ENCODE measurements at places on chromosomes 7 and 10.

GRCh38 chr10:974038-974784 lies 14.0 kb upstream of the GTPBP4 start:
- no peak for DNase-seq

DNA sequence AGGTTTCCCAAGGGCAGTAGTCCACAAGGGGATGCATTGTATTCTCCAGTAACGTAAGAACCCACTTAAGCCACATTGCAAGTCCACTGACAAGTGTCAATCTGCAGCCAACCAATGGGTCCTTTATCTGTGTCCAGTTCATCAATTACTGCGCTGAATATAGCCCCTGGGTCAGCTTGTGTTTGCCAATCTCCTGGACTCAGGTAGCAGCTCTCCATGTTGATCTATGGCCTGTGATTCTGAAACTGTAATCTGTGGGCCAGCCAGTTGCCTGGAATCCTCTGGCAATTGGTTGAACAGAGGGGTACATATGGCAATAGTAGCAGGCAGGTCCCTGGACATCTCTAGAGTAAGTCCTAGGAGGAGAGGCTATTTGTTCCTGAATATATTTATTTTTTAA lies 8.8 kb upstream of the TMEM248 start:
- no peak for DNase-seq

DNA sequence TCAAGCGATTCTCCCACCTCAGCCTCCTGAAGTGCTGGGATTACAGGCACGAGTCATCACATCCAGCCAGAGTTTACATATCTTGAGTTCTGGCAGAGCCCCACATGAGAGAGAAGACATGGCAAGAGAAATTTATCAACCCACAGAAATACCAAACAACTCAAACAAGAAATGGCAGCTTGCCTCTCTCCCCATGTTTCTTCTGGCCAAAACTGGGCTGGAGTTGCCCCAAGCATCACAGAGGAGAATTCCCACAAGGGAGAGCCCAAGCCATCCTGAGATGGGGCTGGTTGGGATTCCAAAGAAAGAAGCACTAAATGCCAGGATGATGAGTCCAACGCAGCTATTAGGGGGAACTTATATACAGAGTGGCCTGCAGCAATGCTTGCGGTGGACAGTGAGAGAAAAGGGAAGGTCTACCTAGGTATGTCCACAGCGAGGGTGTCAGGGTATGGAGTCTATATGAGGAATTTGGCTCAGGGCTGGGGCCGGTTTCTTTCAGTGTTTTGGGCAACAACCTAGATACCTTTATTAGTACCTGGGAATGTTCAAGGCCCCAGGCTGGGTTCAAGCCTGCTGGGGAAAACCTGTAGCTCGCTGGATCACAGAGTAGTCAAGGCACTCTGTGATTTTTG lies 14.5 kb upstream of the PAX4 start:
- DNase-seq, result no peak

DNA sequence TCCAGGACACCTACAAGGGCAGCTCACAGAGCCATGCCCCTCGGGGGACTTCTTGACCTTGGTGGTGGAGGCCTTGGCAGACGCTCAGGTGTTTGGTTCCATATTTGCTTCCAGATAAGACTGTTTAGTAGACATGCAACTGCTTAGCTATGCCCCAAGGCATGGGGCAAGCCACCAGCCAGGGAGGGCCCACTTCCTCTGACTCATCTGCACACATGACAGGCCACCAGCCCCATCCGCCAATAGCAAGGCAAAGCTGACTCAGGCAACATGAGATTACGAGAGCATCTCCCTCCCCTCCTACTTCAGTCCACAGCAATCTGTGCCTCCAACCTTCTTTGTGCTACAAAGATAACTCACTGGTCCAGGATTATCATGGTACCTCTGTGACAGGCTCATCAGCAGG lies 54.9 kb downstream of the KCNMA1 start:
- peak; percentile 23 for DNase-seq

DNA sequence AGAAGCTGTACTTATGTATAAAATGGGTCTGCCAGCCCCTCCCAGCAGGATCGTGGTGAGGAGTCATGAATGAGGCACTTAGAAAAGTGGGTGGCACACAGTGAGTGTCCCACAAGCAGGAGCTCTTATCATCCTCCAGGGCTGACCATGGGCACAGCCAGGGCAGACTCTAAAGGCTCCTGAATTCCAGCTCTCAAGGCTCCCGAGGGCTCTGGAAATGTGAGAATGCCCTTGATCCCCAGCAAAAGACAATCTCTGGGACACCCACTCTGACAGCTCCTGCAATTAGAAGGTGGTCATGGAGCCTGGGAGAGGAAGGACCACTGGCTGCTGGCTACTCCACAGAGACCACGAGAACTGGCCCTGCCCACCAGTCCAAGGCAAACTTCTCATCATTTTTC lies 1.6 kb downstream of the VSTM4 start:
- no peak for DNase-seq

DNA sequence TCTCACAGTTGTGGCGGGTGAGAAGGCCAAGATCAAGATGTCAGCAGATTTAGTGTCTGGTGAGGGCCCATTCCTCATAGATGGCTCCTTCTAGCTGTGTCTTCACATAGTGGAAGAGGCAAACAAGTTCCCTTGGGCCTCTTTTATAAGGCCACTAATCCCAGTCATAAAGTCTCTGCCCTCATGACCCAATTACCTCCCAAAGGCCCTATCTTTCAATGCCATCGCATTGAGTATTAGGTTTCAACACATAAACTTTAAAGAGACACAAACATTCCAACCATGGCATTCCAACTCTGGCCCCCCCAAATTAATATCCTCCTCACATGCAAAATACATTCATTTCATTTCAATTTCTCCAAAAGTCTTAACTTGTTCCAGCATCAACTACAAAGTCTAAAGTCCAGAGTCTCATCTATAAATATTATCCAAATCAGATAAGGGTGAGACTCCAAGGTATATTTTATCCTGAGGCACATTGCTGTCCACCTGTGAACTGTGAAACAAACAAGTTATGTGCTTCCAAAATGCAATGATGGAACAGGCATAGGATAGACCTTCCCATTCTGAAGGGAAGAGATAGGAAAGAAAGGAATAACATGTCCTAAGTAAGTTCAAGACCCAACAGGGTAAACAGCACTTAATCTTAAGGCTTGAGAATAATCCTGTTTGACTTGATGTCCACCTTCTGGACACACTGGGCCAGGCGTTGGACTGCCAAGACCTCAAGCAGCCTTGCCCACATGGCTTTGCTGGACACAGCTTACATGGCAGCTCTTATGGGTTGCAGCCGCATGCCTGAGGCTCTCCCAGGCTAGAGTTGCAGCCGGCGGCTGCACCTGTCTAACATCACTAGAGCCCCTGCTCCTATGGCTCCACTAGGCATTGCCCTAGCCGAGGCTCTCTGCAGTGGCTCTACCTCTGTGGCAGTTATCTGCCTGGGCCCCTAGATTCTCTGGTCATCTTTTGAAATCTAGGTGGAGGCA lies 312.8 kb downstream of the TNS3 start:
- no peak for DNase-seq

DNA sequence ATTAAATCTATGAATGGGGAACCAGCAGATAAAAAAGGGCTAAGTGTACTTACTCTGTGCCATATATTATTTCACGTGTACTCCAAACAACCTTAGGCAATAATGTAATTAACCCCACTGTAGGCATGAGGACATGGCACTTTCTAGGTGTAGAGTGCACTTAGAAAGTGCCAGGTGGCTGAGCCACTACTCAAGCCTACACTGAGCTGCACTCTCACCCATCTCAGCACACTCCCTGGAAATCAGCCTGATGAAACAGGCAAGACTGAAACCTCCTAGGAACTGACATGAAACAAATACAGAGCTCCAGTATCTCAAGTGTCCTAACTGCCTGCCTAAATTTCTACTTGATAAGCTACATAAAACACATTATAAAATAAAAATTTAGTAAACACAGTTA lies 147.4 kb downstream of the KMT2E start:
- DNase-seq, result no peak

GRCh38 chr10:26488344-26488743 lies 50.2 kb downstream of the APBB1IP start:
- no peak for DNase-seq

GRCh38 chr7:121132940-121133339 lies 144.4 kb downstream of the CPED1 start:
- no peak for DNase-seq

- DNase-seq, result peak; percentile 87
These were observed 88.3 kb downstream of the CABCOCO1 start for GRCh38 chr10:61750943-61751471.

GRCh38 chr7:148540041-148540738 lies 50.4 kb upstream of the C7orf33 start:
- no peak for DNase-seq

DNA sequence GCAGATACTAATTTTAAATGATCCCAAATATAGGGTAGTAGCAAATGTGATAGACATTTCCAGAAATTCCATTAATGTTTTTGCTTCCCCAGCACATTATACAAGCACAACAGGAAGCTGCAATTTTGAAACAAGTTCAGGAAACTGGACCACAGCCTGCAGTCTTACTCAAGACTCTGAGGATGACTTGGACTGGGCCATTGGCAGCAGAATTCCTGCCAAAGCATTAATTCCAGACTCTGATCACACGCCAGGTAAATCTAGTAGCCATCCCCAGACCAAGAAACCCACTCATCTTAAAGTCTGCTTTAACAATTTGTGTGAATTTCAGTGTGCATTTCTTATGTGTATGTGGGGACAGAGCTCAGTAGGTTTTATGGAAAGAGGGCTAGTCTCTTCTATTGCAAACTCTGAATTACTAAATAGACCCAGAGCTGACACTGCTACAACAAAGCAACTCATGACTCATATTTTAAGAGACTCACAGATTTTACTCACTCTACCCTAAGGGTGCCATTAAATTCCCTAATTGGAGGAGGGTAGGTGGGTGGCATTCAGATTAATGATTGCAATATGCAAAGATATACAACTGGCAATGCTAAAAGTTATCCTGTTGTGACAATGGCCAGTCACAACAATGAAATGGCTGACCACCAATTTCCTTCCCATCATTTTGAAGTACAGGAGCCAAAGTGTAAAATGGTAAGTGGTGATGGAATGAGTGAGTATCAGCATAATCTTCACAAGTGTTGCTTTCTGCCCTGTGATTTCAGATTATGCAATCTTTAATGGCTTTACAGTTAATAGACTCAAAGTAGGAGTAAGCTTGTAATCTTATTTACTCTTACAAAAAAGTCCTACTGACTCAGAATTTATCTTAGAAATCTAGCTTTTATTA lies 317.6 kb upstream of the PLXDC2 start:
- DNase-seq, result no peak

- no peak for DNase-seq
These were observed 553.0 kb downstream of the KCNMA1 start for GRCh38 chr10:77084431-77085144.

DNA sequence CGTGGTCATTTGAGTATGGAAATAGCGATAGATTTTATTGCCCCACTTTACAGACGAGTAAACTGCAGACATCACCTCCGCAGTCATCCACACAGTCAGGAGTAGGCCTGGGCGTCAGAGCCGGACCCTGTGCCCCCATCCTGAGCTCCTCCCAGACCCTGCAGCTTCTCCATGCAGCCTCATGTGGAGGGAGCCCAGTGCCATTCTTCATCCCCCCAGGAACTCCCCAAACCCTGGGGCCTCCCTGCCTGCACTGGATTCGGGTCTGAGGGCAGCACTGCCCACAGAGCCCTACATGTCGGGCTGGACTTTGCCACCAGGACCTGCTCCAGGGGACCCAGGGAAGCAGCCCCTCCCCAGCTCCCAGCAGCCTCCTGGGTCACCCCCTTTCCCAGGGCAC lies 100.8 kb downstream of the MKI67 start:
- DNase-seq, result no peak

DNA sequence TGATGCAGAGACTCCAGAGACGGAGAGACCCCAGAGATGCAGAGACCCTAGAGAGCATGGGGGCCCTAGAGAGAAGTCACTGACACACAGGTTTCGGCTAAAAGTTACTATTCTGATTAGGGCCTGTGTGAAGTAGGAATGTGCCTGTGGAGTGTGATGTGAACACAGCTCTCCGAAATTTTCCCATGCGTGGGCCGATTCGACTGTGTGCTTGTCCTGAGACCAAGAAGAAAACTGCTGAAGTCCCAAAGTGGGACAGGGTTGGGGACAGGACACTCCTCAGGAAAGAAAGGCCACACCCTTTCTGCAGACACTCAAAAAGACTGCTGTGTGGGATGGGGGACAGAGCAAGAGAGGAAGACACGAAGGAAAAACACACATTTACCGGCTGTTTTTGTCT lies 533.5 kb downstream of the PTPRN2 start:
- DNase-seq, result no peak

GRCh38 chr7:151682831-151683614 lies 163.3 kb upstream of the RHEB start:
- DNase-seq, result no peak

DNA sequence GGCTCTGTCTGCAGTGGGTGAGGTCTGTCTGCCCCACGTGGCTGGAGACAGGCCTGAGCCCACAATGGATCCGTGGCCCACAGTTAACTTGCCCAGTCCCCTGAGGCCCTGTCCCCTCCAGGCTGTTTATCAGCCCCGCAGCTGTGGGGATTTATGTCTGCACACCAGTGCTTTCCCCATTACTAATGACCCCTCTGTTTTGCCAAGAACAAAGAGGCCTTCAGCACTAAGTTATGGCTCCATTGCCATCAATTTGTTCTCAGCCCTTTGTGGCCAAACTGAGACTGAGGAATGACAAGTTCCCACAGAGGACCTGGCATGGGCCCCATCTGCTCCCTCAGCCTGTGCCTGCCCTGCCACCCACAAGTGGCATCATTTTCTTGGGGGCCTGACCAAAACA lies 138.2 kb downstream of the C10orf105 start:
- DNase-seq, result no peak

GRCh38 chr10:102322914-102323313 lies 72.6 kb upstream of the NFKB2 start:
- no peak for DNase-seq

GRCh38 chr7:135508883-135509588 lies 866 bp downstream of the CNOT4 start:
- DNase-seq, result peak; percentile 47

DNA sequence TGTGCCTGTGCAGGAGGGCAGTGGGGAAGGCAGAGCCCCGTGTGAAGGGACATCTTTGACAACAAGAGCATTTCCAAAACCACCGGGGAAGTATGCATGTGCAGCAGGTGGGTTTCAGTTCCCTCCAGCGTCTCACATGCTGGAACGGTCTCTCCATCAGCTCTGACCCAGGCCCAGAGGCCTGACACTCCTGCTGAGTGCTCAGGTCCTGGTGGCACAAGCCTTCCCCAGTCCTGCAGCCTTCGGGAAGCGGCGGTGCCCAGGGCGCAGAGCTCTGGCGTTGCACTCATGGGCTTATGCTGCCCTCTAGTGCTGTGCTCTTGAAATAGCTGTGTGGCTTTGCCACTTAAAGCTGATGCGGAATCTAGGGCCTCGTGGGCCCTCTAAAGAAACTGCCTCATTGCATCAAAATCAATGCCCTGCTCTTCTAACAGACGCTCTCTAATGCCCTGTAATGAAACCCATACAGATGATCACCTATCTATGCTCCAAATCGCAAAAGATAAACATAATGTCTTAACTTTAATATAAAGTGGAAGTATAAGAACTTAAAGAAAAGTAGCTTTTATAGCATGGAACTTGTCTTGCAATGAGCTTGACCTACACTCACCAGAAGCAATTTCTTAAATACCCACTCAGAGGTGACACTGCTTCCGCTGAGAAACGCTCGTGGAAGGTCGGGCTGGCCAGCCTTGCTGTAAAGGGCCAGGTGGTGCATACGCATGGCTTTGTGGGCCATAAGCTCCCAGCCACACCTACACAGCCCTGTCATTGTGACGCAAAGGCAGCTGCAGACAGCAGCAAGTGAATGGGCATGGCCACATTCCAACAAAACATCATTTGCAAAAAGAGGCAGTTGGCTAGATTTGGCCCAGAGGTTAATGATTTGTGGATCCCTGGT lies 38.6 kb downstream of the CLRN3 start:
- DNase-seq, result peak; percentile 47

All from K562 (cell line).